DMS79 treated with DMSO at 0.1 percent for 48 hours (cell line): ENCODE measurements at places on chromosomes 6 and 20.

- no peak for DNase-seq
These were observed 112.5 kb upstream of the QKI start for GRCh38 chr6:163301726-163302635.

DNA sequence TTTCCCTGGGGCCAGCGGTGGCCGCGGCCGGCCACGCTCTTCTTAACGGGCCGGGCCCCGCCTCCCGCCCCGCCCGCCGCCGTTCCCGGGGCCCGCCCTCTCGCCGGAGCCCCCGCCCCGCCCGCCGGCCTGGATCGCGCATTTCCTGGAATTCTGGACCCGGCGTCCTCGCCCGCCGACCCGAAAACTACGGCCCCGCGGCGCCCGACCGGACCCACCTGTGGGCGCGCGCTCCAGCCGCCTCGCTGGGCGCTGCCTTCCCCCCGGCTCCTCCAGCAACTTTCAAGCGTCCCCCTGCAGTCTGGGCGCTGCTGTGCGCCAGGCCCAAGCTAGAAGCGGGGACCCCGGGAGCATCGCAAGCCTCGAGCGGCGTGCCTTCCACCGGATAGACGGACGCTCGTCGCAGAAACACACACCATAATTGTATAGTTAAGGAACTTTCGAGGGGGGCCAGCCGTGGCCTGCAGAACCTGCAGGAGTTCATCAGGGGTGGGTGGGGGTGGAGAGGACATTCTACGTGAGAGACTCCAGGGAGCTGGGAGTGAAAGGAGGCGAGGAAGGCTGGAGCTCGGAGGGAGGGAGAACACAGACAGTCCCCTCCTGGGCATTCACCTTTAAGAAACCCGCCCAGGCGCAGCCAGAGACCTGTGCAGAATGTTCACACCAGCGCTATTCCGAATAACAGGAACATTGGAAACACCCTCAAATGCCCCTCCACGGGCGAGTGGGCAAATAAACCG, at the start of gene ADA:
Gene ADA, minus strand, starts transcription at position 16 of the 740 bp plus-strand sequence. CDS start 92 bp downstream, outside the sequence.
- peak; percentile 2 for DNase-seq

DNA sequence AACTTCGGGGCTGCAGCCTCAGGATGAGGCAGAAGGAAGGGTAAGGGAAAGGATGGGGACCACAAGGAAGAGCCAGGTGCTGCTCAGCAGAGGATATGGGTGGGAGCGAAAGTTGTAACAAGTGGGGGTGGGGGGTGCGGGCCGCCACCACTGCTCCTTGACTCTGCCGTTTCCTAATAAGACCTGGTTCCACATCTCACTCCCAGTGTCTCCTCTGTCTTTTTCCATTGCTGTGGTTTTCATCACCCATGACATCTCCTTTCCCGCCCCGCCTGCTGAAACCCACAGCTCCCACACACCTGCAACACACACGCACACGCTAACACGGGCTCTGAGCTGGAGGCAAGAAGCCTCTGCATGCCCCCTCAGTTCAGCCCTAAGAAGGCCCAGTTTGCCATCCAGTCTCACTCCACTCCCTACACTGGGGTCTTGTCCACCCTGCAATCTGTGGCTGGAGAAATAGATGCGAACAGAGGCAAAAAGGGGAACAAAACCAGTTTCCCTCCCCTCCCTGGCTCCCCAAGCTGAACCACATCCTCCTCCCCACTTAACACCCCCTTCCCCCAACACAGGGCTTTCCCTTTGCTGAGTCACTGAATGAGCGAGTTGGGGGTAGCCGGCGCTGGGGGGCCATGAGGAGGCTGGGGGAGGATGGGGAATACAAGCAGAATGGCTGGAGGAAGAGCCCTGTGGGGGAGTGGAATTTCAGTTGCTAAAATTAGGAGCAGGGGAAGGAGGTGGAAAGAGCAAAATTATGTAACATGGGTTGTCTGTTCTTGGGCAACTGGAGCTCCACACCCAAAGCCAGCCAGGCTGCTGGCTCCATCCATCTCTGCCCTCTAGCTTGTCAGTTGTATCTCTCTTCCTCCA, 11.5 kb downstream of the NFKBIL1 start:
- no peak for DNase-seq

- no peak for DNase-seq
These were observed 767.1 kb downstream of the KIF16B start for GRCh38 chr20:15806105-15806504.

DNA sequence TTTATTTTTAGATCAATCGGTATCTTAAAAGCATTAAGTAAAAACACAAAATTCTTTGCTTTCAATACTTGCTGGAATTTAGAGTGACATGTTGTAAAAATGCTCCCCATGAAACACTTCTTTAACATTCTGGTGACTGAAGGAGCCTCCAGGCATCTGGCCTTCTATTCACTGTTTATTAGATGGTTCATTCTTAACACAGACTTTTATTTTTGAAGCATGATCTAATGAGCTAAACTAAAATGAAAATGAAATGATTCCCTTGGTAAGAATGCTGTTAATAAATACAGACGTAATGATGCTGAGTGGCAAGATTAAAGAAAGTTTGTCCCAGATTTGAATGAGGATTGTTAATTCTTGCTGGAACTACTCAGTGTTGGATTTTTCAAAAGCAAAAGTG, 698.4 kb downstream of the TENT5A start:
- no peak for DNase-seq

GRCh38 chr6:147654103-147654845, 145.8 kb downstream of the SAMD5 start:
- DNase-seq = no peak
